ENCODE measurements at places on chromosomes 3 and 15.

DNA sequence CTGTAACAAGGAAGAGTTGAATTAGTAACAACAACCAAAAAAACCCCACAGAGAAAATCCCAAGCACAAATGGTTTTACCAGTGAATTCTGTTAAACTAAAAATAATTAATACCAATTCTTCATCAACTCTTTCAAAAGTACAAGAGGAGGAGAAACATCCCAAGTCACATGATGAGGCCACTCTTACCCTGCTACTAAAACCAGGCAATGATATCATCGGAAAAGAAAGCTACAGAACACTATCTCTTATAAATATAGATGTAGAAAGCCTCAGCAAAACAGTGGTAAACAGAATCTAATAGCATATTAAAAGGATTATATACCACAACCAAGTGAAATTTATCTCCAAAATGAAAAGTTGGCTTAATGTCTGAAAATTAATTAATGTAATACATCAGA lies 168.1 kb upstream of the SLCO3A1 start:
- no peak for DNase-seq

DNA sequence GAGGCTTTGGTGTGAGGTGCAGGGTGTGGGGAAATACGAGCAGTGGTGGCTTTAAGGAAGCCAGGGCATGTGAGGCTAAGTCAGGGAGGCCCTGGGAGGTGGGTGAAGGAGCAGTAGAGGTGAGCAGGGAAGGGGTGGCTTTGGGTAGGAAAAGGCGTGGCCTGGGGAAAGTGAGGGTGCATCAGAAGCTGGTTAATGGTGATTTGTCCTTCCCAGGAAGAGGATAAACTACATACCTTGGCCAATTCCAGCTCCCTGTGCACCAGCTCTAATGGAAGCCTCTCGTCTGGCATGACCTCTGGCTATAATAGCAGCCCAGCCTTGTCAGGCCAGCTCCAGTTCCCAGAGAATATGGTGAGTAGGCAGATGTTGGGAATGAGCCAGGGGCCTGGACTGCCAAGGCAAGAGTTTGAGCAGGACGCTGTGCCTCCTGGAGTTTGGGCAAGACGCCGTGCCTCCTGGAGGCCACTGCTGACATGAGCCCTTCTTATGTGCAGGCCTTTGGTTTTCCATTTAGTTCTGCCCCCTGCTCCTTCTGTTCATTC lies 41.3 kb downstream of the CDAN1 start:
- DNase-seq = no peak

- no peak for DNase-seq
Measured at GRCh38 chr3:45545476-45545875, 49.1 kb upstream of the LIMD1 start.

DNA sequence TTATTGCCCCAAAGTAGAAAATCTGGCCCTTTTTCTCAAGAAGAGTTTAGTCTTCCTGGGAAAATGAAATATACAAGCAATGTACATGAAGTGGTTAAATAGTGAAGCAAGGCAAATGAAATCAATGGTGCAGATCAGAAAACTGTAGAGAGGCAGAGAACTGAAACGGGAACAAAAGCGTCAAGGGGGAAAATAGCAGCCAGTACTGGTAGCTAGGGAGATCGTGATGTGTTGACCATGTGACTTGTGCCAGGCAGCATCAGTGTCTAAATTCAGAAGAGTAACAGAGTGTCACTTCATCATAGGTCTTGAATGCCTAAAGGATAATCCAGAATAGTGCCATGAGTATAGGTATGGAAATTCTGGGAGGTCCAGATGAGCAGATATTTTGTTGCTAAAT lies 163.1 kb downstream of the CHL1 start:
- DNase-seq = no peak

Data from GM19239 (cell line).